ENCODE measurements at places on chromosomes 16 and 17. TPM values are rescaled to one million over a fixed set of nuclear protein-coding genes. Genes with fewer than 3 reads are reported as not detected.

GRCh38 chr17:78278139-78278741, 46.8 kb downstream of the TMEM235 start:
- H3K36me3 ChIP-seq, result no peaks in the 10 kb centered on the region
- no peak overlapping the region for H3K27ac ChIP-seq
- no peaks in the 10 kb centered on the region for H3K27me3 ChIP-seq
- no peak for DNase-seq

- H3K27ac ChIP-seq, result no peak overlapping the region
- H3K4me3 ChIP-seq, result no peak overlapping the region
- DNase-seq, result peak; percentile 63
- H3K36me3 ChIP-seq, result no peaks in the 10 kb centered on the region
- no peaks in the 10 kb centered on the region for H3K4me1 ChIP-seq
Measured at GRCh38 chr16:3650631-3651265, 3.7 kb upstream of the DNASE1 start.

- no peak for DNase-seq
- H3K4me3 ChIP-seq, result no peak overlapping the region
- no peaks in the 10 kb centered on the region for H3K27me3 ChIP-seq
- H3K36me3 ChIP-seq, result no peaks in the 10 kb centered on the region
- H3K27ac ChIP-seq, result no peak overlapping the region
- H3K4me1 ChIP-seq, result no peaks in the 10 kb centered on the region
Measured at GRCh38 chr16:87077750-87078127, 239.5 kb downstream of the C16orf95 start.

GRCh38 chr17:2804912-2805311, 8.7 kb downstream of the RAP1GAP2 start:
- no peak for DNase-seq
- H3K4me3 ChIP-seq, result no peak overlapping the region
- no peak overlapping the region for H3K27ac ChIP-seq
- H3K27me3 ChIP-seq, result no peaks in the 10 kb centered on the region
- no peaks in the 10 kb centered on the region for H3K36me3 ChIP-seq
- no peaks in the 10 kb centered on the region for H3K4me1 ChIP-seq

DNA sequence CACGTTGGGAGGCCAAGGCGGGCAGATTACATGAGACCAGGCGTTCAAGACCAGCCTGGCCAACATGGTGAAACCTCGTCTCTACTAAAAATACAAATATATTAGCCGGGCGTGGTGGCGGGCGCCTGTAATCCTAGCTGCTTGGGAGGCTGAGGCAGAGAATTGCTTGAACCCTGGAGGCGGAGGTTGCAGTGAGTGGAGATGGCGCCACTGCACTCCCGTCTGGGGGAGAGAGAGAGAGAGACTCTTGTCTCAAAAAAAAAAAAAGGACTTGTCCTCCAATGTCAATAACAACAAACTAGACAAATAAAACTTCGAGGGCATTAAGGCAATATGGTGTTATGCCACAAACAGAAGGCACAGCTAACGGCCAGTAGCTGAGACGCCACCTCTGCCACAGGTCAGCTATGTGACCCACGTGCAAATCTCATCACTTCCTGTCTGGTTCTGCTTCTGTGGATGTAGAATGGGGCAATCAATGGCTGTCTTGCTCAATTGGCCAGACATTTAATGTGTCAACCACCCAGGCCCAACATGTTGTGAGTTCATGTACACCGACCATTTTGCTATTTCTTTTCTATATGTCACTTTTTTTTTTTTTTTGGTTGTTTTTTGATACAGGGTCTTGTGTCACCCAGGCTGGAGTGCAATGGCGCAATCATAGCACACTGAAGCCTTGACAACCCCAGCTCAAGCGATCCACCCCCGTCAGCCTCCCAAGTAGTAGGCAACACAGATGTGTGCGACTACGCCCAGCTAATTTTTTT, 834 bp upstream of the TXNDC11 start:
- no peaks in the 10 kb centered on the region for H3K4me1 ChIP-seq
- no peak overlapping the region for H3K4me3 ChIP-seq
- no peaks in the 10 kb centered on the region for H3K36me3 ChIP-seq
- DNase-seq, result peak; percentile 72
- H3K27ac ChIP-seq, result peak overlapping the region; percentile 76
- H3K27me3 ChIP-seq, result no peaks in the 10 kb centered on the region

DNA sequence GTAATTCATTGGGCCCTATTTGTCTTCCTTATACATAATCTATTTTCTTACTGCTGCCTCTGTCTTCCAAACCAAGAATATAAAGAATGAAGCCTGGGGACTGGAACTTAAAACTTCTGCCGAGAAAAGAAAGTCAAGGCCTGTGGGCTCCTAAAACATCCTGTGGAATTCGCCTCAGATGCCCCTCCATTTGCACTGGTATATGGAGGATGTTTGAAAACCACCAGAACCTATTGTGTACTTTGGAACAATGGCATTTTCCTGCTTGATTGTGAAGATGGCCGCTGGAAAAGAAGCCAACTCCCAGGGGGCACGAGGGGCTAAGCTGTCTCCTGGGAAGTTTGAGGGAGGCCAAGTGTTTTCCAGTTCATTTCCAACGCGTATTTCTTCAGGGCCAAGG, 122.4 kb downstream of the WWOX start:
- no peaks in the 10 kb centered on the region for H3K4me1 ChIP-seq
- DNase-seq, result no peak
- no peaks in the 10 kb centered on the region for H3K36me3 ChIP-seq

GRCh38 chr16:84683691-84684591, 15.9 kb upstream of the USP10 start:
- no peak overlapping the region for H3K4me3 ChIP-seq
- DNase-seq, result no peak
- H3K27me3 ChIP-seq, result no peaks in the 10 kb centered on the region
- H3K36me3 ChIP-seq, result no peaks in the 10 kb centered on the region
- H3K27ac ChIP-seq, result no peak overlapping the region
- H3K4me1 ChIP-seq, result no peaks in the 10 kb centered on the region

DNA sequence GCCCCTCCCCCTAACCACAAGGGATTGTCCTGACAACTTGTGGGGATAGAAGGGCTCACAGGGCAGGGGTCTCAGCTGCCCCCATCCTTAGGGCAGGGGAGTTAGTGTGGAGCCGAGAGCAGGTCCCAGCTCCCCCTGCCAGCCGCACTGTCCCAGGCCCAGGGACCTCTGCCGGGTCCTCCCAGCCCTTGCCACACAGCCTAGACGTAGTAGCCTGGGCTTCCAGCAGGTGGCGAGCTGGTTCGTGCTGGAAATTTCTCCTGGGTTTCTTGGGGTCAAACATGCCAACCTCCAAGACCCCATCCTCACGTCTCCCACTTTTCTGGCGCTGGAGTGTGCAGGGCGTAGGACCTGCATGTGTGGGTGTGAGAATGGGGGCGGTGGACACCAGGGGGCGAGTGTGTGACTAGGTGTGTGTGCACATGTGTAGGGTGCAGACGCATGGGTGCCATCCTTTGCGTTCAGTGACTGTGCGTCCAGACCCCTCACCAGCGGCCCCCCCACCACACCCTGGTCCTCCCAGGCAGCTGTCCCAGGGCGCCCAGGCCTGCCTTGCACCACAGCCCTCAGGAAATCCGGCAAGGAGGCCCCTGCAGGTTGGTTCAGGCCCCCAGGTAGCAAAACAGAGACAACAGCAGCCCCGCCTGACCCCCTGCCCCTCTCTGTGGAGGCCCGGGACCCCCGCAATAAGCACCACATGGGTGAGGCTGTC, 29.5 kb downstream of the SBK1 start:
- H3K4me1 ChIP-seq, result no peaks in the 10 kb centered on the region
- H3K27me3 ChIP-seq, result no peaks in the 10 kb centered on the region
- H3K36me3 ChIP-seq, result no peaks in the 10 kb centered on the region
- no peak for DNase-seq
- H3K27ac ChIP-seq, result no peak overlapping the region

DNA sequence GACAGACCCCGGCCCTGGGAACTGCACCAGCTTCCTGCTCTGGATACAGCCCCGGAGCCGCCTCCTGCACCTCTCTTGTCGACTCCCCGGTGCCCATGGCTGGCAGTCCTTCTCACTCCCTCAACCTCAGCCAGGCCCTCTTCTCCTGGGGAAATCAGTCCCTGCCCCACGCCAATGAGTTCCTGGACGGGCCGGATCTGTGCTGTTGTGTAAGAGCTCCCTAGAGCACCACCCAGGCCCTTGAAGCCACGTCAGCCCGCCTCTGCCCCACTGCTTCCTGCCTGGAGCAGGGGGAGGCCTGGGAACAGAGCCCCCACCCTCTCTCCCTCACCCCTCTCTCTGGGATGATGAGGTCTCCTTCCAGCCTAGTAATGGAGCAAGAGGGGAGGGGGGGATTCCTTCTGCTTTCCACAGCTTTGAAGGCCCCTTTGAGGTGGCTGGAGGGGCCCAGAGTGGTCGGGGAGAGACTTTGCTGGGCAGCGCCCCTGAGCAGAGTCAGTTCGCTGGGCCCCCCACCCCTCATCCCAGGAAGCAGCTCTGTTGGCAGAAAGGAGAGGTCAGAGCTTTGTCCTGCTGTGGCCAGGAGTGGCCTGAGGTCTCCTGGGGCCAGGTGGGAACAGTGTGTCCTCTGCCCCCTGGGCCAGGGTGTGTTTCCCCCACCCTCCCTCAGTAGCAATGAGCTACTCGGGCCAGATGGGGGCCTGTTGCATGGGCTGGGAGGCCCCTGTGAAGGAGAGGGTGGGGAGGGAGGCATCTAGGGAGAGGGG, 3.8 kb downstream of the PRR29 start:
- no peaks in the 10 kb centered on the region for H3K27me3 ChIP-seq
- no peaks in the 10 kb centered on the region for H3K4me1 ChIP-seq
- no peak overlapping the region for H3K27ac ChIP-seq
- no peaks in the 10 kb centered on the region for H3K36me3 ChIP-seq
- H3K4me3 ChIP-seq, result no peak overlapping the region

DNA sequence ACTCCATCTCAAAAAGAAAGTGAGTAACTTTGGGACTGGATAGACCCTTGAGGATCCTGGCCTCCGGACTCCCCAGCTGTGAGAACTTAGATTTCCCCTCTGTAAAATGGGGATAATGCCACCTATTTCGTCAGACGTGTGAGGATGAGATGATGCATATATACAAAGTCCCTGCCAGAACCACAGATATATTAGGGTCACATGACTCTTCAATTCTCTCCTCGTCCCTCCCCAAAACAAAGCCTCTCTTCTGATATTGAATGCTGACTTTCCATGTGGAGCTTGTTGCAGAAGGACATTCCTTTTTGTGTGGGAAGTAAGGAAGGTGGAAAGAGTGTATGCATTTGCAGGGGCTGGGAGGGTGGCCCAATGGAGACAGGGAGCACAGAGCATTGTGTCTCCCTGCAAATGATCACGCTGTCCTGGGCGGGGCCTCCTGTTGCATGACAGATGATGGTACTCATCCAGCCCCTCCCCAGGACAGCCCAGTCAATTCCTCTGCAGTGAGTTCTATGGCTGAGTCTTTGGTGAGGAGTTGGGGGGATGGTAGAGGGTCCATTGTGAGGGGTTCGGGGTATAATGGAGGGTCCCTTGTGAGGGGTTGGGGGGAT, 35.1 kb upstream of the MGAT5B start:
- H3K4me1 ChIP-seq, result no peaks in the 10 kb centered on the region
- no peak overlapping the region for H3K4me3 ChIP-seq
- peaks cover 2% of the 10 kb centered on the region for H3K27me3 ChIP-seq
- no peak overlapping the region for H3K27ac ChIP-seq
- H3K36me3 ChIP-seq, result no peaks in the 10 kb centered on the region
- DNase-seq, result no peak

DNA sequence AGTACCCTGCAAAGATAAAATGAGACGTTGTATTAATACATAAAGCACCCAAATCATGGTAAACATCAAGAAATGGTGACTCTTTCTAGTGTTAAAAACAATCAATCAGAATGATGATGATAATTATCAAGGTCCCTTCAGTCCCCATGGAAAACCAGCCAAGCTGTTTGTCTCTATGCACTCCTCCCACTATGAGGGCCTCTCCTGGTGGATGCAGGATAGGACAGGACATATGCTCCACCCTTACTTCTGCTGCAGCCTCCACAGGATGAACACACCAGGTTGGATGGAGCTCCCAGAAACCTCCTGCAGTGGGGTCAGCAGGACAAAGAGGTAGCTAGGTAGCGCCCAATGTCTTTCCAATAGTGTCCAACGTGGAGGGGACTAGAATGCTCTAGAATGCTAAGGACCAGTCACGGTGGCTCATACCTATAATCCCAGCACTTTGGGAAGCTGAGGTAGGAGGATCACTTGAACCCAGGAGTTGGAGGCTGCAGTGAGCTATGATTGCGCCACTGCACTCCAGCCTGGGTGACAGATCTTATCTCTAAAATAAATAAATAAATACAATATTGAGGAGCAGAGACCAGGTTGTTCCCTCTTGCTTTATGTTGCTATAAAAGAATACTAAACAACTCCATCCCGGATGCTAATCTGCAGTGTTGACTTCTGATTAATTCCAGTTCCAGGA, 9.9 kb upstream of the KDM8 start:
- H3K4me3 ChIP-seq, result no peak overlapping the region
- H3K36me3 ChIP-seq, result no peaks in the 10 kb centered on the region
- H3K27ac ChIP-seq, result no peak overlapping the region
- DNase-seq, result peak; percentile 3
- H3K4me1 ChIP-seq, result no peaks in the 10 kb centered on the region

DNA sequence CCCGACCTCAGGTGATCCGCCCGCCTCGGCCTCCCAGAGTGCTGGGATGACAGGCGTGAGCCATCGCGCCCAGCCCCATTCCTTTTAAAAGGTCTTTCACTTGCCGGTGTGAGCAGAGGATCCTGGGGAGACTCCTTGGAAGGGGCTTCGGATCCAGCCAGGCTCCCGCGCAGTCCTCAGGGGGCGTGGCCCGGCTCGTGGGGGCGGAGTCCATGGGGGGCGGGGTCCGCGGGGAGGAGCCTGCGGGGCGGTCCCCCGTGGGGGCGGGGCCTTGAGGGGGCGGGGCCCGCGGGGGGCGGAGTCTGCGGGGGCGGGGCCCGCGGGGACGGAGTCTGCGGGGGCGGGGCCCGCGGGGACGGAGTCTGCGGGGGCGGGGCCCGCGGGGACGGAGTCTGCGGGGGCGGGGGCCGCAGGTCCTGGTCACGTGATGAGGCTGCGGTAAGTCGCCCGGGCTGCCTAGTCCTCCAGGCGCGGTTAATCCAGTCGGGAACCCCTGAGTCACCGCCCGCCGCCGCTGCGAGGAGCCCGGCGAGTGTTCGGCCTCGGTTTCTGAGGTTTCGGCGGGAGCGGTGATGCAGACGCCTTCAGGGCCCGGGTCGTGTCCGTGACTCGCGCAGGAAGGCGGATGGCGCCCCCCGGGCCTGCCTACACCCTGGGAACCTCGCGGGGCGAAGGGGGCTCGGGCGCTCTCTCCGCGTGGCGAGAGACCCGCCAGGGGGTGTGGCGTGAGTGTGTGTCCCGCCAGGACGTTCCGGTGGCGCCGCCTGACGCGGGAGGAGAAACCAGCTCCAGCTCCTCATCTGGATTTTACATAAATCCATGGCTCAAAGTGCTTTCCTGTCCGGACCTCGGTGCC, 23.6 kb upstream of the ABR start:
- H3K27ac ChIP-seq, result no peak overlapping the region
- peak overlapping the region; percentile 22 for H3K4me3 ChIP-seq
- no peaks in the 10 kb centered on the region for H3K36me3 ChIP-seq
- no peaks in the 10 kb centered on the region for H3K27me3 ChIP-seq
- DNase-seq, result peak; percentile 93
- H3K4me1 ChIP-seq, result no peaks in the 10 kb centered on the region

- no peaks in the 10 kb centered on the region for H3K4me1 ChIP-seq
- no peak for DNase-seq
- no peaks in the 10 kb centered on the region for H3K36me3 ChIP-seq
- no peaks in the 10 kb centered on the region for H3K27me3 ChIP-seq
- no peak overlapping the region for H3K4me3 ChIP-seq
- H3K27ac ChIP-seq, result no peak overlapping the region
Measured at GRCh38 chr17:74542727-74543383, 3.1 kb downstream of the CD300C start.

ABAT gene
- total RNA-seq, result 10.3 TPM

RAP1GAP2 gene
- total RNA-seq, result 6.1 TPM

OR3A2 gene
- total RNA-seq, result not detected

BICDL2 gene
- total RNA-seq, result 0.10 TPM

TTLL6 gene
- total RNA-seq, result not detected

MT1G gene
- total RNA-seq, result 49.1 TPM

TOM1L1 gene
- total RNA-seq, result 23.2 TPM

EFCAB5 gene
- total RNA-seq, result 0.42 TPM

All from aorta (tissue), 5 donors.